ENCODE measurements at places on chromosomes 7 and 10.

DNA sequence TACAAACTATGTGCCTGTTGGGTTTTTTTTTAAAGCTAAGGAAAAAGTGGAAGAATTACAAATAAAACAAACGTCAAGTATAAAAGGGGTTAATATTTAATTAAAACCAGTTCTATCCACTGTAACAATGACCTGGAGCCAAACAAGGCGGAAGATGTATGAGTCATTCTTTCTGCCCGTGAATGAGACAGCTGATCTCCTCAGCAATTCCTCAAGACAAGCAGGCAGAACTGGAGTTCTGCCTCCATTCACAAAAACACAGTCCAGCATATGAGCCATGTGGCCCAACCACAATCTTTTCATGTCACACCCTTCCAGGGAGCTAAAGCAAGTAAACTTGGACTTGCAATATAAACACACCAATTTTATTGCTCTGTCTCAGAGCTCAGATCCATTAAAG is 8.4 kb downstream of the ETV1 start:
- no peak for DNase-seq

- DNase-seq = no peak
Observed at GRCh38 chr7:146115548-146115850, 1.1 kb upstream of the CNTNAP2 start.

DNA sequence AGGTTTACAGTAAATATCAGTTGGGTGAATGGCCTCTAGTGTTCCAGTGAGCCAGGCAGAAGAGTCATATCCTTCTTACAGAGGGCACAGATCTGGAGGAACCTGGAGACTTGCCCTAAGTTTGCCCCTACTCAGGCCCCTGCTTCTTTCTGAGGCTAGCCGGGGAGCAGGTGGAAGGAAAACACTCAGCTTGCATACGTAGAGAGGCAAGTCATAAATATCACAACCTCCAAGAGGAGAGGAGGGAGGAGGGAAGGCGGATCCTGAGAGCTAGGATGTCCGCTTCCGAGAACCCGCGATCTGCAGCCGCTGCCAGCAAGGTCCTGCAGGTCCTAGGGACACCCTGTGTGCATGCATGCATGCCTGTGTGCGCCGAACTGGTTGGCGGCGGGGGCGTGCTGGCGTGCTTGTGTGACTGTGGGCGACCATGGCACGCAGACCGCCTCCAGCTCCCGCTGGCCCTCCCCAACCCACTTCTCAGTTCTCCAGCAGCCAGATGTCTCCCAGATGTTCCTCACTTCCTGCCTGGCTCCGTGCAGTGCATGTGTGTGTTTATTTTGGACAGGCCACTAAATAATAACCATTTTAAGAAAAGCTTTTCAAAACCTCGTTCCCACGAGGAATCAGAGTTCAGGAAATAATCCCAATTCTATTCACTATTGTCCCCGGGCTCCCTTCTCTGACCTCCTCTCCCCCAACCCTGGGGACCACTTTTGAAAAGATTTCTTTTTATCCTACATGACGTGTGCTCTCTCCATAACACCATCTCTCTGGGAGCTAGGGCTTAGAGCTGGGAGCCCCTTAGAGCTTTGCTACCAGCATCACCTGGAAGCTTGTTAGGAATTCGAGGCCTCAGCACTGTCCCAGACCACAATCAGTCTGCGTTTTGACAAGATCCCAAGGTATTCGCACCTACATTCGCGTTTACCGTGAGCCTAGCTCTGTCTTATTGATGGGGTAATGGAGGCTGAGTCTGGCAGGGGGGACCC is 32.4 kb downstream of the UNC5B start:
- DNase-seq = no peak

DNA sequence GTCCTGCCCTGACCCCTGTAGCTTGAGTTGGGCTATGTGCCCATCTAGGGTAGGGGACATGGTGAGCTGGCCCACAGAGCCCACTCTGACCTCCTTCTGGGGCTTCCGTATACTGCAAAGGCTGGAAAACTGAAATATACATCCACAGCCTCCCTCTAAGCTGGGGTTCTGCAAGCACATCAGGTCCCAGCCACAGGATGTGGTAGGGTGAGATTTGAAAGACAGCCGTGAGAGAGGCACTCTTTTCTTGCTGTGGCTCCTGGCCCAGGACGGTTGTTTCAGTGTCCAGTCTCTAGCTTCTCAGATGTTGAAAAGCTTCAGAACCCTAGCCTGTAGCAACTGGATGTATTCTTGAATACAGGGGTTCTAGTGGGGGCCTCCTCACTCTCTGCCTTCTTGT is 60.1 kb upstream of the ADRB1 start:
- DNase-seq = no peak

DNA sequence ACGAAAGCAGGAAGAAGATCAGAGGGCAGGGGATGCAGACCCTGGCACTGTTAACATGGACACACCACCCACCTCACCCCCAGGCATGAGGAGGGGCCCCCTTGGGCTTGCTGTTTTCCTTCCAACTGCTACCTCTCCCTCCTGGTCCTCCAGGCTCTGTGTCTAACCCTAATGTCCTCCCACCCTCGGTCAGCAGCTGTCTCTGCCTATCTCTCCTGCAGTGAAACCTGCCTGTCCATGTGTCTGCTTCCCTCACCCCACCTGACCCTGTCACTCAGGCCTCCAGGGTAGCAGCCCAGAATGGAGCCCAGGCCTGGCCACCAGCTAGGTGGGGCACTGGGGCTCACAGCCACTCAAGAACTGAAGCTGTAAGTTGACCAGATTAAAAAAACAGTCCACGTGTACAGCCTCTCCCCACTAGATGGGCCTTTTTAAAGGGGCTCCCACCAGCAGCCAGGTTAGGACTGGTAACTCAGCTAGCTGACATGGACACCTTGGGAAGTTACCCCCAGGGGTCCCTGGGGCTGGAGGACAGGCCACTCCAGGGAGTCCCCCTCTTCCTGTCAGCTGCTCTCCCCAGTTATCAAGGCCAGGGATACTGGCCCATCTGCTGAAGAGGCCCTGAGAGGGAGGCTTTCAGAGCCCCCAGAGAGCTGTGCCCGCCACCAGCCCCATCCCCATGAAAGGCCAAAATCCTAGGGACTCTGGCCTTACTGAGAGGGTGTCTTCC is 1.5 kb downstream of the SMARCD3 start:
- no peak for DNase-seq

GRCh38 chr7:34036051-34036920 is 130.9 kb downstream of the BMPER start:
- no peak for DNase-seq

GRCh38 chr7:148782757-148783456 is 84.2 kb downstream of the CUL1 start:
- no peak for DNase-seq

DNA sequence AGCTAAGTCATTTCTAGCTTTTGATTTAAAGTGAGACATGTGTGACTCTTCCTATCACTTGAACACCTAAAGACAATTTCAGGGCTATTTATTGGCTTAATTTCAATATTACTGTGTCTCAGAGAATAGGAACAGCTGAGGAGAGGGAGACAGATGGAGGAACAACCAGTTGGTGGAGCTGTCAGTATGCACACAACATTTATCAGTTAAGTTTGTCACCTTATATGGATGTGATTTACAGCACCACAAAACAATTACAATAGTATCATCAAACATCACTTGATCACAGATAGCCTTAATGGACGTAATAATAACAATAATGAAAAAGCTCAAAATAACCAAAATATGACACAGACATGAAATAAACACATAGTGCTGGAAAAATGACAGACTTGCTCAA is 129.6 kb downstream of the NPSR1 start:
- DNase-seq = no peak

DNA sequence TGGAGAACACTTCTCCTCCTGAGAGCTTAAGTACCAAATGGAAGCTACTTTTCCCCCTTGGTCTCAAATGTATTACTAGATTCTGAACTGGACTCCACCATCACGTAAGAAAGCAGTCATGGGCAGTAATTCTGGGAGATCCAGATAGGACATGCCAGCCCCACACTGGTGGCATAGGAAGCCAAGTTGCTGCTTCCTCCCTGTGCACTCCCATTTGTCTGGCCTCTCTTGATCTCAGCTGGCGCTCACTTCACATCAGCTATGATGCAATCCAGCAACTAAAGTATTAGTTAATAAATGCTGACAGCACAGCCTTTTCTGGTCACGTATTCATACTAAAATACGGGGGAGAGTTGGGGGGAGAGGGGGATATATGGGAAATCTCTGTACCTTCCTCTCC is 3.4 kb upstream of the IL6 start:
- no peak for DNase-seq

- DNase-seq = no peak
Observed at GRCh38 chr7:43674559-43675436, 54.5 kb downstream of the COA1 start.

DNA sequence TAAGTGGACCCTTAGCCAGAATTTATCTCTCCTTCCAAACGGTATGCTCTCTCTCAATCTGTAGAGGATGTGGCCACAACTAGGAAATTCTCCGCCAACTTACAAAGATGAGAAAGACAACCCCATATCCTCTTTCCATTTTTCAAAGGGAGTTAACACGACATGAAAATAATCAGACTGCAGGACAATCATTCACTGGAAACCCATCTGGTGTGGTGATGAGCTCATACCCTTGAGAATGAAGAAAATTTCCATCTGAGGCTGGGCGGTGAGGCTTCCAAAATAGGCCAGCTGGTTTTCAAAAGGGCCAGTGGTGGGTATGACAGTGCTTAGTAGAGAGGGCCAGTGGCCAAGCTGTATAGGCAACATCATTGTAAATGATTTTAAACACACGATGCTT is 369.6 kb downstream of the FRMD4A start:
- no peak for DNase-seq

GRCh38 chr10:79440281-79440680 is 5.1 kb downstream of the ZCCHC24 start:
- DNase-seq = no peak

GRCh38 chr10:56606202-56606601 is 245.1 kb upstream of the ZWINT start:
- DNase-seq = no peak

DNA sequence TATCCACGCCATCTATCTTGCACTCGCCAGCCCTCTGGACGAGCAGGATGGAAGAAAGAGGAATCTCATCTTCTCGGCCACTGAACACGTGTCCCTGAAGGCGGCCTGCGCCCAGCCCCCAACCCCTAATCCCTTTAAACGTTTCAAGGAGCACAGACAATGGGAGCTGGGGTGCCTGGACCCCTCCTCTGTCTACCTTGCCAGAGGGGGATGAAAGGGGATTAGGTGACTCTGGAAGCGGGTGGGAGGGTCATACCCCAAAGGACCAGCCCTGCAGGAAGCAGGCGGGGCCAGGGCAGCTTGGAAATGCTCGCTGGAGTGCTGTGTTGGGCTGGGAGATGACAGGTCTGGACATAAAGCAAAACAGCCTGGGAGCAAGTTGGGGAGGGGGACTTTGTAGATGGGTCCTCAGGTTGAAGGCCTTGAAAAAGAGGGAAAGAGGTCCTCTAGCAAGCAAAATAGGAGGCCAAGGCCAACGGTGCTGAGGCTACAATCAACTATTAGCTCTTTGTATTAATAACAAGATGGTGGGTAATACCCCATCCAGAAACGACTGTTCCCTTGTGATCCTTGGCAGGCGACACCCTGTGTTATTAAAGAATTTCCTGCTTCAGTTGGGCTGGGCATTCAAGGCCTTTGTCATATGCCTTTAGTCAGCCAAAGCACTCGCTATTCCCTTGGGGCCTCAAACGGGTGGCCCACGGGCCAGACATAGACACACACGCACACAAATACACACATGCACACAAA is 126.5 kb upstream of the UNC5B start:
- no peak for DNase-seq

DNA sequence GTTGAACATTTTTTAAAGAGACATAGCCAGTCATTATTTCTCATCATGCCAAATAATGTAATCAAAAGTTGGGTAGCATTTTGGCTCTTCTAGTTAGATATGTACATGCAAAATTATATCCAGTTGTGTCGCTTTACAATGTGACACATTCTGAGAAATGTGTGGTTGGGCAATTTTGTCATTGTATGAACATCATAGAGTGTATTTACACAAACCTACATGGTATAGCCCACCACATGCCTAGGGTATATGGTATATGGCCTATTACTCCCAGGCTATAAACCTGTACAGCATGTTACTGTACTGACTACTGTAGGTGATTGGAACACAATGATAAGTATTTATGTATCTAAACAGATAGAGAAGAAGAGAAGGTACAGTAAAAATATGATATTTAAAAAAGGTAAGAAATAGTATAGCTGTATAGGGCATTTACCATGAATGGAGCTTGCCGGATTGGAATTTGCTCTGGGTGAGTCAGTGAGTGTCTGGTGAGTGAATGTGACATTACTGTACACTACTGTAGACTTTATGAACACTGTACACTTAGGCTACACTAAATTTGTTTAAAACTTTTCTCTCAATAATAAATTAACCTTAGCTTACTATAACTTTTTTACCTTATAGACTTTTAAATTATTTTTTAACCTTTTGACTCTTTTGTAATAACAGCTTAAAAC is 16.5 kb downstream of the ZNF365 start:
- no peak for DNase-seq

GRCh38 chr7:79227044-79227443 is 226.4 kb downstream of the MAGI2 start:
- no peak for DNase-seq

- no peak for DNase-seq
Observed at GRCh38 chr7:143323653-143324052, 7.7 kb downstream of the CLCN1 start.

DNA sequence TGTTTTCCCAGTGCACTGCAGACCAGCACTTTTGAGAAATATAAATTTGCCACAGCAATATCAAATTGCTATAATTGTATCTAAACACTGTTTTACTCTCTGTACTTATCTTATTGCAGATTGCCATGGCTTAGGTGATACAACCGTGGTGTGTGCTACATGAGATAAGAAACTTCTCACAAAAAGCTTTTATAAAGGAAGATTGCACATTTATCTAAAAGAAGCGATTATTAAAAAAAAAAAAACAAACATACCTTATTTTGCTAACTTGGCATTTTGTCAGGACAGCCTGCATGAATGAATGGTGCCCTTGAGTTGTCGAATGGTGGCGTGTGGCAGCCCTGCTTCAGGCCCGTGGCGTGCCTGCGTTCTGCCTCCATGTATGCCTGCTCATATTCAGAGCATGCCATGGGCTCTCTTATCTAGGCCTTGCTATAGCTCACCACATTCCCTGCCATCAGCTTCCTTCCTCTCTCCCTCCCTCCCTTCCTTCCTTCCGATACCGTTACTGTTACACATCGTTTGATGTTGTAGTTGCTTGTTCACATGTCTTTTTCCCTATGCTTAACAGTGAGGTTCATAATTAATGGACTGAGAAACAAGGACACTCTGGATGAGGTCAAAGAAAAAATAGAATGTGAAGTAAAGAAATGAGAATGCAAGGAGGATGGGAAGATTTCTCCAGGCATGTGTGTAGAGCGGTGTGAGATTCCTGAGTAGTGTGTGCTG is 34.9 kb downstream of the PRKAR2B start:
- no peak for DNase-seq
